Effector memory CD4-positive, alpha-beta T cell (primary cell): ENCODE measurements at places on chromosomes 7 and 10.

DNA sequence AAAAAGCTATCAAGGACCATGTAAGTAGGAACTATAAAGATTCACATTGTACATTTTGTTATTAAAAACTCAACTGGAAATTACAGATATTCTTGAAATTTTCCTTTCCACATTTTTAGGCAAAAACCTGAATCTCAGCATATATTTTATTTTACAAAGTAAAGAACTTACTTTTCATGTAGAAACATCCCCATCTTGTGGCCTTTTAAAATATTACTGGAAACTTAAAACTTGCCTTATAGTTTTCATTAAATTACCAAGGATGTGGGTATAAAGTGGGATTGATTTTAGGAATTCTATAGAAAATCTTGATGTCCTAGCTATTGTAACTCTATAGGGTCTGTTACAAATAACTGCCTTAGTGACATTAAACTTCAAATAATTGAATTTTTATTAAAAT lies 10.6 kb downstream of the DBF4 start:
- DNase-seq, result no peak

GRCh38 chr7:13641714-13642113 lies 347.8 kb downstream of the ETV1 start:
- DNase-seq, result no peak

- no peak for DNase-seq
Observed at GRCh38 chr7:152341039-152341913, 94.5 kb downstream of the KMT2C start.

- DNase-seq, result no peak
Observed at GRCh38 chr10:52573347-52573746, 199.2 kb downstream of the MBL2 start.

- DNase-seq, result no peak
Observed at GRCh38 chr7:73812996-73813395, 17.8 kb upstream of the CLDN4 start.

DNA sequence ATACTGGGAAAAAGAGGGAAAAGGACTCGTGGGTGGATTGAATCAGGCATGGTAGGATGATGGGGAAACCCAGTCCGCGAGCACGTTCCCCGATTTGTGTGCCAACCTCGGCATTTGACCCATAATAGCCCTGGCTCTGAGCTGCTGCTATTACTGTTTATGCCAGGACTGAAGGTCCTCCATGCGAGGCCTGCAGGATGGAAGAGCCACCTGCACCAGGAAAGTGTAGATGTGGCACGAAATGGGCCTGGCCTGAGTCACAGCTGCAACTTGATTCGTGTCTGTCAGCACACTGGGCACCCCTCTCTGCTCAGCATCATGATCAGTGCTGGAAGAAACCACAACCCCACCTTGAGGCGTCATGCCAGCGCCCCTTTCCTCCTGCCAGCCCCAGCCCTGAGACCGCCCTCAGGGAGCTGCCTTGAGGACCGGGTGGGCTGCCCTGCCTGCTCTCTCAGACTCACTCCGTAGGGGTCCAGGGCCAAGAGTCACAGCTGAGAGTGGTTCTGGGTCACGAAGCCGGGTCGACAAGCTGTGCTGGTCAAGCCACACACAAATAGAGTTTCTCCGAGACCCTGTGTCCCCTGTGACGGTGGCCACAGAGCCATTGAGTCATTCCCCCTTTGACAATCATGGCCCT lies 74.4 kb downstream of the CHST15 start:
- no peak for DNase-seq

- no peak for DNase-seq
Observed at GRCh38 chr10:126585249-126586017, 85.1 kb downstream of the C10orf90 start.

DNA sequence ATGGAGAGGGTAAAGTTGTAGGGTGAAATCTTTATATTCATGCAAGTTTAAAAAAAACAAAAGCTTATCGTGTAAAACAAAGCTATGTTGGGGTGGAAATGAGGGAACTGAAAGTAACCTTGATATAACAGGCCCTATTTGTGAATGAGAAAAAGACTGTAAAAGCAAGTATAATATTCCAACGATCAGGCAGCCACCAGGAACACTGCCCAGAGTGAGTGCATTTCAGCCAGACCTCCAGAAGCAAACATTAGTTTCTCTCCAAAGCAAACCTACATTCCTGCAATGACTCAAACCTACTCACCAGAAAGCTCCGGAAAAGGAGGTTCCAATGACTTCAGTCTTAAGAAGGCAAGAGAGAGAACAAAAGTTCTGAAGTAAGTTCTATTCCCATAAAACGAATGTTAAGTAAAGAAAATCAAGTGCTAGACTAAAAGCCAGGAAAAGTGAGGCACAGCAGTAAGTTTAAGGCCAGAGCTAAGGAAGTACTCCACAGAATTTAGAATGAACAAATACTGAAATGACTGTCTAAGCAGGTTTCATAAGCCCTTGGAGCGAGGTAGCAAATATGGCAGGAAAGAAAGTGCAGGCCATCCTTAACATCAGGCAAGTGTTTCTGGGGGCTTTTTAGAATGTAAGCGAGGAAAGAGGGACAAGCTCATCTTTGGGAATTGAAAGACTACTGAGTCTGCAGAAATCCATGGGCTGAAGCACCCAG lies 493.1 kb downstream of the XPNPEP1 start:
- DNase-seq, result no peak

DNA sequence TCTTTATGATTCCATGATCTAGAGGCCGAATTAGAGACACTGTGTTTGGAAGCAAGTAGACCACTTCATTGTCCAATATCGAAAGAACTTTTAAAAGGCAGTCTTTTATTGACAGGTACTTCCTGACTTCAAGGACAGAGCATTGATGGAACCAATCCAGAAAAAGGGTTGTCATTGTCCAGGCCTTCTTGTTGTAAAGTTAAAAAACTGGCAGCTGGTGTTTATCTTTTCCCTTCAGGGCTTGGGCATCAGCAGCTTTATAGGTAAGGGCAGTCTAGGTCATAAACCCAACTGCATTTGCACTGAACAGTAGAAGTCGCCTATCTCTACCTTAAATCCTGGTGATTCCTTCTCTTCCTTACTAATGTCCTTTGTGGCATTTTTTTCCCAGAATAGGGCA lies 95.6 kb downstream of the ST7 start:
- no peak for DNase-seq

DNA sequence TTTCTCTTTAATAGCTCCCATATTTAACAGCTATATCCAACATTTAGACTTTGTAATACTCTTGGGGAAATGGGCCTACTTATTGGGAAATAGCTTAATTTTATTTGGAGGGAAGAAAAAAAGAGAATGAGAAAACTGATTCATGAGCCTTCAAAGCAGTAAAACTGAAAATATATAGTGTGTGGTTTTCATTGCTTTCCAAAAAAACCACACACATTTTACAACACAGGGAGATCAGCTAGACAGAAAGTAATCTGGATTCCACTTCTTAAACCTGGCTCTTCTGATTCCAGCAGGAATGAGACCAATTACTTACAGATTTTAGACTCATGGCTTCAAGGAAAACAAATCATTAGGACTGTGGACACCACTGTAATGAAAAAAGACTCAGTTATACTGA lies 48.7 kb downstream of the CH25H start:
- DNase-seq, result no peak

DNA sequence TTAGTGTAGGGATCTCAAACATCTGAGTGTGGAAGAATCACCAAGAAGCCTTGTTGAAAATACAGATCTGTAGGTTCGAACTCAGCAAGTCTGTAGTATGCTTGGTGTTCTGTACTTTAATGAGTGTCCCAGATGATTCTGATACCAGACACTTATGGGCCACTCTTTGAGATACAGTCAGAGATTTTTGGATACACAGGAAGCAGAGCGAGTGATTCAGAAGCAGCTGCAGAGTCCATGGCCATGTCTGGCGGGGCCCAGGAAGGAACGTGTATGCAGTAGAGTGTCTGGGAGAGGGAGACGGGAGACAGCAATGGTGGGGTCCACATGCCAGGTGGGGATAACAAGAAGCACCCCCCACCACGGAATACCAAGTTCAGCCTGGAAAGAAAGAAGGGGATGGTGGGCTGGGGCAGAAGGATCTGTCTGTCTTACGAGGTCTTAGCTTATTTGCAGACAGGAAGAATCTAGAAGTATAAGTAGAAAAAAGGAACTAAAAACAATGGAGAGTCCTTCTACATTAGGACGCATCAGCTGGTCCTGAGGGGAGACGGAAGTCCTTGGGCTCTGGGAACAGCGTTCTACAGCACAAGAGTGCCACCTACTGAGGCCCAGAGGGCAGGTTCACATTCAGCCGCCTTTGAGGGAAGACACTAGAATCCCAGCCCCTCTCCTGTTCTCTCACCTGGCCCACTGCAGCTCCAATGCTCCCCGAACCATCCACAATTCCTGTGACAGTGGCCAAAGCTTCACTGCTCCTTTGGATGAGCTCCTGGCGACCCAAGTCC lies 55.4 kb downstream of the SLC37A3 start:
- no peak for DNase-seq

GRCh38 chr7:116708861-116709260 lies 36.9 kb downstream of the MET start:
- DNase-seq, result no peak

- no peak for DNase-seq
Observed at GRCh38 chr7:124996778-124997177, 67.2 kb upstream of the POT1 start.

GRCh38 chr10:86411852-86412560 lies 45.4 kb upstream of the GRID1 start:
- no peak for DNase-seq

- no peak for DNase-seq
Observed at GRCh38 chr7:80764132-80764531, 125.7 kb downstream of the CD36 start.

DNA sequence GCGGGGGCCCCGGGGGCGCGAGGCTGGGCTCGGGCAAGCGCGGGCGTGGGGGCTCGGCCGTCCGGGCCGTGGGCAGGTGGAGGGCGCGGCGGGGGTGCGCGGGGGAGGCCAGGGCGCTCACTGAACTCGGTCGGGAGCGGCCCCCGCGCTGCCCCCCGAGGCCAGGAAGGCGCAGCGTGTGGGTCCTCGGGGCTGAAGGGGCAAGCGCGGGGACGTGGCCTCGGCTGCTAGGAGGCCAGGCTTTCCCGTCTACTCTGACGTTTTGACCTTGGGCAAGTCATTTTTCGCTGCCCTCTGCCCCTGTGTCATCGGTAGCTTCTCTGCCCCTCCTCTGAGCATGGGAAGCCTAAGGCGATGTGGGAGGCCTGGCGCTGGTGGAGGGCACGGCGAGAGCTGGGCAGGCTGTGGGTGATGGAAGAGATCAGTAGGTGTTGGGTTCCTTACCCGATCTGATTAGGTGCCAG lies 441 bp downstream of the FBH1 start:
- DNase-seq, result no peak

- DNase-seq, result no peak
Observed at GRCh38 chr10:94361171-94361794, 1.5 kb downstream of the NOC3L start.

GRCh38 chr10:17735166-17735941 lies 16.6 kb upstream of the TMEM236 start:
- no peak for DNase-seq

DNA sequence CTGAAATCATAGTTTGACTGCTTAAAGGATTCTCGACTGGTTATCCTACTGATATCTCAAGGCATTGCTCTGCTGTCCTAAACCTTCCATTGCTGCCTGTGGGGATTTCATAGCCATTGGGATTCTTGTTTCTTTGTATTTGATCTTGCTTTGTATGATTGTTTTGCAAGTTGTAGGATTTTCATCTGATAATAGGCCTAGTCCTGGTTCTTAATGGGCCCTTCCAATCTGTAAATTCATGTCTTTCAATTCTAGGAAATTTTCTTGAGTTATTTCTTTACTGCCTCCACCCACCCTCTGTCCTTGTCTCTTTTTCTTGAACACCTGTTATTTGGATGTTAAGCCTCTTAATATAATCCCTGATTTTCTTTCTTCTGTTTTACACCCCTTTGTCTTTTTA lies 72.2 kb downstream of the LANCL2 start:
- no peak for DNase-seq

- no peak for DNase-seq
Observed at GRCh38 chr10:13717936-13718772, 131.4 kb downstream of the PRPF18 start.

DNA sequence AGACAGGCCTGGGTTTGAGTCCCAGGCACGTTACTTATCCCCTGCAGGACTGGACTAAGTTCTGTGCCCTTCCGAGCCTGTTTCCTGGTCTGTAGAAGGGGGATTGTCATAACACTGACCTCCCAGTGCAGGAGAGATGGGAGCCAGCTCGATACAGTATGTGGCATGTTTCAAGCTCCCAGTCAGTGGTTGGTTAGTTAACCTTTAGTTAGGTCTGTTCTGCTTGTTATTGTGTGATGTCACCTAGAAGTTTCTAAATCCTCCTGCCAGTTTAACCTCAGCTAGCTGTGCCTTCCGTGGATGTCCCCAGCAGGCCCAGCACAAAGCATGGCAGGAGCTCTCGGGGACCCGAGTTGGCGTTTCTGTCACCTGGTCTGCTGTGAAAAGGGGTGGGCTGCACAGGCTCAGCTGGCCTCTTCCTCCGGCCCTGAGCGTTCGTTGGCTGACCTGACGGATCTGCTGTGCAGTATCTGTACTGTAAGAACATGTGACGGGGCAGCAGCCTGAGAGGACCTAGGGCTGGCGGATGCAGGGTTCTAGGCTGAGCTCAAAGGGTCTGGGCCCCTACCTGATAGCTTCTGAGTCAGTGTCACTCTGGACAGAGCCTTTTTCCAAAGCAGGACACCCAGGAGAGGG lies 53.0 kb downstream of the SPOCK2 start:
- DNase-seq, result no peak

GRCh38 chr10:78190051-78190825 lies 156.6 kb downstream of the RPS24 start:
- DNase-seq, result no peak

- DNase-seq, result no peak
Observed at GRCh38 chr7:48782511-48782910, 141.8 kb upstream of the CDC14C start.

DNA sequence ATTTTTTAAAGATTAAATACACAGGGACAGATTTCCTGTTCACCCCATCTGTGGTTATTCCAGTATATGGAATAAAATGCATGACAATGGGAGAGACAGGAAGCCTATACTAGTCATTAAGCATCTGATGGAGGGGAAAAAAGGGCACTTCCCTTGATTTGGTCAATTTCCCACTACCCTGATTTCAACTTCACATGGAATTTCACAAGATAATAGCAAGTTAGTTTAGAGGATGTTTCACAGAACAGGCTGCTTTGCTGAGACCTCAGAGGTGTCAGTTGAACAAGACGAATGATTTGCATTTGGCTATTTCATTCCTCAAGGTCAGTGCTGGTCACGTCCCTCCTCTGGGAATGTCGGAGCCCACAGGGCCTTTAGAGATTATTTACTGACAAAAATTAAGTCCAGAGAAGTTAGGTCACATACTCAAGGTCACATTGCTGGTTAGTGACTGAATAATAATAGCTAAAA lies 4.7 kb upstream of the ITPRIP start:
- DNase-seq, result no peak

DNA sequence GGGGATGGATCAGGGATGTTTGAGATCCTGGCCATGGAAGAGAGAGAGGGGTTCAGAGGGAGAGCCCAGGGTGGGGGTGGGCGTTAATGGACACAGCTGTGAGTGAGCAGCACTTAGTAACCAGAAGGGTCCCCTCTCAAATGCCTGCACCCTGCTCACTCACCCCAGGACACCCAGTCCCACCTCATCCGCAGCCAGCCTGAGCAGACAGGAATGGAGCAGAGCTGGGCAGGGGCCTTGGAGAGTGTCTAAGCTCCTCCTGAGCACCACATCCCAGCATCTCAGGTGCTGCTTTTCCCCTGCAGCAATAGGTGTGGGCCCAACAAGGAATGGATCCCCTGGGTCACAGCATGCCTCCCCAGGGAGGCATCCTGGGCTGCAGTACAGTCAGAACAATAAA lies 5.3 kb downstream of the FAM24A start:
- DNase-seq, result no peak
